SK-N-DZ (cell line): ENCODE measurements at places on chromosomes 3 and 15.

GRCh38 chr3:48475188-48475587 is 28.7 kb downstream of the ATRIP start:
- no peak for DNase-seq

DNA sequence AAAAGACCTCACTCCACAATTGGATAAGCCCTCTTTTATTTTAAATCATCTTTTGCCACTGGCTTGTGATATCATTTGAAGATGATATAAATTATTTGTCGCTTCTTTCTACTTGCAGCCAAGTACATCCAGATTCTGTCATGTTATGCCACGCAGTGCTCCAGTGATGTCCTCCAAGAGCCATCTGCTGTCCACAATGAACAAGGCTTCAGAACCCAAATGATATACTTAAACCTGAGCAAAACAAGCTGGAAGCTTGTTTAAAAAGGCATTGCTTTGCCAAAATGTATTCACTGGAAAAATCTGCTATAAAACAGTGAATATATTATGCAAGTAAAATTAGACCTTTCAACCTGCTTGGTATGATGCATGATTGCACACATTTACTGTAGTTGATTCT is 58.8 kb upstream of the ARL6 start:
- DNase-seq, result no peak

DNA sequence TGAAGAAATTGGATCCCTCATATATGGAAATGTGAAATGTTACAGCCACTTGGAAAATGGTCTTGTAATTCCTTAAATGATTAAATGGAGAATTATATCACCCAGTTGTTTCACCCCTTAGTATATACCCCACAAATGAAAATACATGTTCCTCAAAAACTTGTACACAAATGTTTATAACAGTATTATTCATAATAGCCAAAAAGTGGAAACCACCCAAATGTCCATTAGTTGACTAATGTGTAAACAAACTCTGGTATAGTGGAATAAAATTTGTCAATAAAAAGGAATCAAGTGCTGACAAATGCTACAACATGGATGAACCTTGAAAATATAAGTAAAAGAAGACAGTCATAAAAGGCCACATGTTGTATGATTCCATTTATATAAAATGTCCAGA is 12.5 kb downstream of the FAM162A start:
- no peak for DNase-seq

DNA sequence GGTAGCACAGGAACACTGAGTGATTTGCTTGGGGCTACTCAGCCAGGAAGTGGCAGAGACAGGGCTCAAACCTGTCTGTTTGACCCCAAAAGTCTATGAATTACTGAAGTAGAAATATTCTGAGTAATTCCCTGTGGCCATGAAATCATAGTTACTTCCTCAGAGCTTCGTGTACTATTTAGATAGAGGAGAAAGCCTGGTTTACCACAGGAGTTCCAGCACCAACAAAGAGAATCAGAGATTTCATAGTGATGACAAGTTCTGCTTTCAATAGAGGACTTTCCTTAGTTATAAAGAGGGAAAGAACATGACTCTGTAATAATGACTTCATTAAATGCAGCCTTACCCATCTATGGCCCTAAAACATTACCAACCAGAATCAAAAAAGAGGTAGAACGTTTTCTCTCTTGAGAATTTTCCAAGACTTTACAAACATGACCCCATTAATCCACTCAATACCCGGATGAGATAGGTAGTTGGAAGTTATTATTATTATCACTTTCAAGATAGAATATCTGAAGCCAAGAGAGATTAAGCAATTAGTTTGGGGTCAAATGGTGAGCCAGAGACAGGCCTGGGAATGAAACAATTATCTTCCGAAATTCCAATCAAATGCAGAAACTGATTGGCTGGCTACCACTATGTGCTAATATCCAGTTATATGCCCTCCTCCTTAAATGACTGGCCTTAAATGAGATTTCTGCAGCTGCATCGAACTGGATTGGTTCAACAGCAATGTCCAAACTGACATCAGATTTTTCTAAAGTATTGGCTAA is 13.6 kb upstream of the WNT5A start:
- DNase-seq, result no peak

GRCh38 chr3:60303160-60303559 is 948.1 kb downstream of the FHIT start:
- DNase-seq, result no peak

- DNase-seq, result no peak
These were observed 4.7 kb upstream of the ITGA11 start for GRCh38 chr15:68436680-68437079.

DNA sequence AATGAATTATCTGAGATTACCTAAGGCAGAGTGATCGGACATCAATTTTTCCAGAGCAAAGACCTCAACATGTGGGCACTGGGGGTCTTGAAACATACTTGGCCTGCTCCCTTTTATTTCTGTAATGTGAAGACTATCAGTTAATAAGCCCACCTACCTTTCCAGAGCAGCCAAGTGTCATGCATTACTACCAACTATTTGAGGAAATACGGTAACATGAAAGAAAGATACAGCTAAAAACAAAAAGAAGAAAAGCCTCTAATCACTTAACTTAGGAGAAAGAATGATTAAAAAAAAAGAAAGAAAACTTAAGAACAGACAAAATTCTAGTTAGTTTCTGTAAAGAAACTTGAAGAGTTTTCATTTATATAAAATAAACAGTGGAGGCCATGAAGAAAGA is 73.9 kb downstream of the BTLA start:
- no peak for DNase-seq

- DNase-seq, result no peak
These were observed 253.3 kb downstream of the TJP1 start for GRCh38 chr15:29568840-29569532.

GRCh38 chr3:48477959-48478520 is 25.9 kb downstream of the SHISA5 start:
- no peak for DNase-seq

DNA sequence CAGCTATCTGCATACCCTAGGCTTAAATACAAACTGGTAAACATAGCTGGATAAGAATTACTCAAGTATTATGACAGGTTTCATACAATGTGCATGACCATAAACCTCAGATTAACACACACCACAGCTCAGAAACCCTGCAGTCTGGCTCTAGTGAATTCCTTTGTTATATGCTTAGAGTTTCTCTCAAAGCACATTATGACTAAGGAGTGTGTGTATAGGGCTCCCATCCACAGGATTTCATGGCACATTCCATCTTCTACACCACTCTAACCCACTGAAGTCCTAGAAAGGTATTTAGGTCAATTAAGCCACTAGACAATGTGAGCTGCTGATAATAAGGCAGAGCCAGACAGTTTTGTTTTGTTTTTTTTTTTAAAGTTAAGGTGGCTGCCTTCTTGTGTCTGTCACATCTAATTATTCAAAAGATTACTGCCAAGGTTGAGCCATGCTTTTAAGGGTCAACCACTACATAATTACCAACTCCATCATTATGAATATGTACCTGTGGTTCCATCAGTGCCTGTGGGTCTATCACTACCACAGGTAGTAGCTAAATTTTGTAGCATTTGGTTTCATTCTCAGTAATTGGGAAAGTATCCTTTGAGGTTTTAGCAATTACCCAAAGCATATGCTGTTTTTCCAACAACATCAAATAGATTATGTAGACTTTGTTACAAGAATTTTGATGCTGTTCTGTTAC is 107.0 kb downstream of the ALCAM start:
- DNase-seq, result peak; percentile 33

- DNase-seq, result no peak
These were observed 4.6 kb upstream of the TBL1XR1 start for GRCh38 chr3:177201700-177202397.

GRCh38 chr15:89451846-89452245 is 44.5 kb downstream of the RHCG start:
- DNase-seq, result no peak

DNA sequence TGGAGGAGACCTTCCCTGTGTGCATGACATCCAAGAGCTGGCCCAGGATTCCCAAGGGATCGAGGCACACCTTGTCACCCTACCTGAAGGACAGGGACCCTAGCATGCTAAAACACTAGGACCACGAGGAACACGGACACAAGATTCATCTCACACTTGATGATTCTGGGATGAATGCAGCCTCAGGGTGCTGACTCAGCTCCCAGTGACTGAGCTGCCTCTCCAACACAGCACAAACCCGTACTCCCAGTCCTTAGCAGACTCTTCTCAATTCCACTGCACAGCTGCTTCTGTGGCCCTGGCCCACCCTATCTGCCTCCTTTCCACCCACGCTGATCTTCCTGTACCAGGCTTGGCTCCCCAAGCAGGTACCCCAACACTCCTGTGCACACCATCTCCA is 9.1 kb upstream of the OXTR start:
- no peak for DNase-seq

DNA sequence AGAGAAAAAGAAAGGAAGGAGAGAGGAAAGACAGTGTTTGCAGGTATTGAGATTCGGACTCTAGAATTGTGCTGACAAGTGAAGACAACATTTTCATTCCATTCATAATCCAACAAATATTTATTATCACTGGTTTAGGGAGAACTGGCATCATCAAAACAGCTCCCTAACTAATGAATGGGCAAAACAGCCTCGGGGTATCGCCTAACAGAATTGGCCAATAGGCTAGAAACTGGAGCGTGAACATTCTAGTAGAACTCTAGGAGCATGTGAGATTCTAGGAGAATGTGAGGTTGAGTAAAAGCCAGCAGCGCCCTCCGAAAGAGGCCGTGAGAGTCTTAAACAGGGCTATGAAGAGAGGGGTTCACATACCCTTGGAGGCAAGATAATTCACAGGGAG is 221.8 kb upstream of the WNT5A start:
- no peak for DNase-seq

DNA sequence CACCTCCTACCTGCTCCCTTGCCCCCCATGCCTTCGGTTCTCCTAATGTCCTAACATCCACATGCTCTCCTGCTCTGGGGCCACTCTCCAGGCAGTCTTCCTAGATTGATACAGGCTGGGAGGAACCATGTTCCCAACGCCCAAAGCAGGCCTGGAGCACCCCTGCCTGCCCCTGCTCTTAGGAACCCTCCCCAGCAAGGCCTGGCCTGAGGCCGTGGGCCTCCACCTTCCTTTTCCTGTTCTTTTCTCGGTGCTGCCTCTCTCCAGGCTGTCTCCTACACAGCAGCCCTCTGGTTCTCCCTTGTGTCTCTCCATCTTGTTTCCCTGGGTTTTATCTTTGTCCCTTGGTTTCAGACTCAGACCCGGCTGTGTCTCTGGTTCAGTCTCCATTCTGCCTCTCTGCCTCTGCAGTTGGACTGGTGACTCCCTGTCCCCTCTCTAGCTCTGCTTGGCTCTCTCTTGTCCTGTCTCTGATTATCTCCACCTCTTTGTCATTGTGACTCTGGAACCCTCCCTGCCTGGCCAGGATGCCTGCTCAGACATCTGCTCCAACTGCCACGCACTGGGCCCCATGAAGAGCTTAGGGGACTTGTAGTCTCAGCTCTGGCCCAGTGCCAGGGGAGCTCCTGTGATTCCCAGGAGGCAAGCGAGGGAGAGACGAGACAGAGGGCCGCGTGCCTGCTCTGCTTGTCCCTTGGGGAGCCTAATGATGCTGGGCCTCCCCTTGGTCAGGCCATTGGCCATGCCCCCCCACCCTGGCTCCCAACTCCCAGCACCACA is 26.0 kb upstream of the RPL29 start:
- DNase-seq, result peak; percentile 86

GRCh38 chr3:63092515-63092914 is 185.6 kb upstream of the SYNPR start:
- peak; percentile 11 for DNase-seq

- DNase-seq, result no peak
These were observed 366.0 kb upstream of the TBL1XR1 start for GRCh38 chr3:177563243-177563780.

DNA sequence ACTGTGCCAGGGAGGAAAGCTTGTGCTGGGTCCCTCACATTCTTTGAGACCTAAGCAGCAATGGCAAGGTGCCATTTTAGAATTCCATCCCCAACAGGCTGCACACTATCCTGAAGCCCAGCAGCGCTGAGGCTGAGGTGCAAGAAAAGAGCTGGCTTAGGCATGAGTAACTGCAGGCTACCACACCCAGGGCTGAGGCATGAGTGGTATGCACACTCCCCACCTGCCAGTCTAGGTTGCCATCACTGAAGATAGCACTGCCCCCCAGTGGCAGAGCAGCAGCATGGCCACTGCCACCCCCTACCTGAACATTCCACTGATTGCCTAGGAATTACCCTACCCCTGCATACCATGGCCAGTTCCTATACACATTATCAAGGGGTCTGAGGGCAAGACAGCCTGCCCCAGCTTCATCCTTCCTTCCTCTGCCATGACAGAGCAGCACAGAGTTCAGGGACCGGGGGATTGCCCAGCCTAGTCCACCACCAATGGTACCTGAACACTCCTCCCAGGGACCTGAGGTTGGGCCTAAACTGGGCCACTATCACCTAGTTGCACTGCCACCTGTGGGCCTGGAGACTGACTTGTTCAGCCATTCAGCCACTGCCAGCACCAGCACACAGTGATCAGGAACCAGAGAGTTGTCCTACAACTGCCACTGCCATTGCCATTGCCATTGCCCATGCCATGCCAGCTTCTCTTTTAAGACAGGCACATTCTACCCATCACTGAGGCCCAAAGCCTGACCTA is 129.8 kb downstream of the SATB1 start:
- DNase-seq, result peak; percentile 27

GRCh38 chr15:34941831-34942230 is 27.7 kb downstream of the AQR start:
- no peak for DNase-seq

GRCh38 chr15:90749754-90750153 is 32.6 kb downstream of the BLM start:
- no peak for DNase-seq

- peak; percentile 21 for DNase-seq
These were observed 225.1 kb upstream of the NDN start for GRCh38 chr15:23912191-23912590.

GRCh38 chr15:38226608-38227266 is 25.9 kb upstream of the SPRED1 start:
- no peak for DNase-seq

- no peak for DNase-seq
These were observed 30.0 kb downstream of the UBE2E1 start for GRCh38 chr3:23835802-23836201.

DNA sequence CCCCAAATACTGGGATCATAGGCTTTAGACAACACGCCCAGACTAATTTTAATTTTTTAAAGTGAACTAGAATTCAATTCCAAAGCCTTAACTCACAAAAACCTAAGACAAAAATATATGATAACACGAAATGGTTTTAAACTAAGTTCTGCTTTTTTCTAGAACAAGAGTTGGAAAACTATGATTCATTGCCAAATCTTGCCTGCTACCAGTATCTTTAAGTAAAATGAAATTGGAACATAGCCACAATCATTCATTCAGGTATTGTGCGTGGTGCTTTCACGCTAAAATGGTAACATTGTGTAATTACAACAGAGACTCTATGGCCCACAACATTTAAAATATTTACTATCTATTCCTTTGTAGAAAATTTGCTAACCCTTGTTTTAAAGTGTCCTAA is 488.0 kb upstream of the ZNF385D start:
- DNase-seq, result no peak

GRCh38 chr3:59268170-59268569 is 218.3 kb upstream of the CFAP20DC start:
- no peak for DNase-seq

- no peak for DNase-seq
These were observed 122.6 kb upstream of the SLC6A11 start for GRCh38 chr3:10693457-10693856.

GRCh38 chr3:195072916-195073564 is 197.9 kb downstream of the XXYLT1 start:
- DNase-seq, result no peak

GRCh38 chr3:47836986-47837385 is 34.0 kb downstream of the DHX30 start:
- DNase-seq, result no peak
